ENCODE measurements at places on chromosomes 1 and 21.

DNA sequence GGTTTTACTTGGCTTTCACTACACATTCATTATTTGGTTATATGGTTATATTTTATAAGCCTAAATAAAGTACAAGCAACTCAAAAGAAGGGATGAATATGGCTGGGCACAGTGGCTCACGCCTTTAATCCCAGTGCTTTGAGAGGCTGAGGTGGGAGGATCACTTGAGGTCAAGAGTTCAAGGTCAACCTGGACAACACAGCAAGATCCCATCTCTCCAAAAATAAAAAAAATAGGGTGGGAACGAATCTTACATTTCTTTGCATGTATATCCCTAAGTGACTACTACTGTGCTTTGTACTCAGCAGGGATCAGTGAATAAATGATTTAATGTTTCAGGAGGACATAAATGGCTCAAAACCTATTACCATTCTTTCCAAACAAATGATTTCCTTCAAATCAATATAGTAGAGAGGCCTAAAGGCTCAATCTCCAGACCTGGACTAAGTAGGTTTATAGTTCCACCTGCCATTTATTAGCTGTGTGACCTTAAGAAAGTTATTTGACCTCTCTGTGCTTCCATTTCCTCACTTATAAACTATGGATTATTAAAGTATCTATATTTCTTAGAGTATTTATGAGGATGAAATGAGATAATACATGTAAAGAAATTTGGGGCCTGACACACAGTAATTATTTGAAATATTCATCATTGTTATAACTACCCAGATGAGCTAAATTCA is 28.3 kb downstream of the TGFBR3 start:
- no peak for DNase-seq

- no peak for DNase-seq
Measured at GRCh38 chr1:229194096-229194495, 76.8 kb upstream of the RAB4A start.

GRCh38 chr1:30311749-30312148 is 411.6 kb downstream of the MATN1 start:
- no peak for DNase-seq

- DNase-seq, result no peak
Measured at GRCh38 chr1:72137656-72138055, 144.7 kb downstream of the NEGR1 start.

GRCh38 chr1:232901255-232901654 is 49.2 kb upstream of the NTPCR start:
- no peak for DNase-seq

GRCh38 chr1:188027613-188028012 is 1198.9 kb downstream of the PLA2G4A start:
- no peak for DNase-seq

Data from CD4-positive, CD25-positive, alpha-beta regulatory T cell (primary cell).